Neural progenitor cell (in vitro differentiated cells): ENCODE measurements at places on chromosomes 3 and 15.

DNA sequence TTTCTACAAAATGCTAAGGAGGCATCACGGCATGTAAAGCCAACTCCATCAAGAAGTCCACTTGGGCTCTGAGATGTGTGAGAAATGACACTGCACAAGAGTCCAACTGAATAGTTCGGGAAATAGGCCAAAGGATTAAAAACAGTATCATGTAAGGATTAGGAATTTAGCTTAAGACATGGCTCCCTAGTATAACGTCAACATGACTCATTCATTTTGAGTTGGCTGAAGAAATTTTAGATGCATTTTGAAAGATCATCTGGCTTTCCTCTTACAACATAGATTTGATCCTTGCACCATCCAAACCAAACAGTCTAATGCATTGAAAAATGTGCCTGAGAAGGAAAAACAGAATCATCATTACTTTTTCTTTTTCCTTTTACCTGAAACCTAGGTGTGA lies 109.3 kb upstream of the MME start:
- no peak for DNase-seq

- DNase-seq = no peak
These were observed 43.9 kb upstream of the FNDC3B start for GRCh38 chr3:171995486-171995885.

GRCh38 chr3:62665627-62666437 lies 209.4 kb downstream of the CADPS start:
- peak; percentile 91 for DNase-seq

DNA sequence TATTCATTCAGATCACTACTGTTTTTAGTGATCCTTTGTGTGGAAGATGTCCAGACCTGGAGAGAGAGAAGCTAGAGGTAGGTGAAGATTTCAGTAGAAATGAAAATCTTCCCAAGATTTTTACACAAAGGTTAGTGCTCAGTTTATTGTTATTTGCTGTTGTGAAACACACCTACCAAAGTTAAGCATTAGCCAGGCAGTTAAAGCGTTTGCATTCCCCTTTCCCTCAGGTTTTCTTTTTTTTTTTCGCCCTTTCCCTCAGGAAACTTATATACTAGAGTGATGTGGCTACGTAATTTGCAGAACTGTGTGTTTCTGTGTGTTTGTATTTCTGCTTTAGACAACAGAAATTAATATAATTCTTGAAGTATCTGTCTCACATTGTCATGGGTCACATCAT lies 34.5 kb downstream of the USP3 start:
- no peak for DNase-seq

DNA sequence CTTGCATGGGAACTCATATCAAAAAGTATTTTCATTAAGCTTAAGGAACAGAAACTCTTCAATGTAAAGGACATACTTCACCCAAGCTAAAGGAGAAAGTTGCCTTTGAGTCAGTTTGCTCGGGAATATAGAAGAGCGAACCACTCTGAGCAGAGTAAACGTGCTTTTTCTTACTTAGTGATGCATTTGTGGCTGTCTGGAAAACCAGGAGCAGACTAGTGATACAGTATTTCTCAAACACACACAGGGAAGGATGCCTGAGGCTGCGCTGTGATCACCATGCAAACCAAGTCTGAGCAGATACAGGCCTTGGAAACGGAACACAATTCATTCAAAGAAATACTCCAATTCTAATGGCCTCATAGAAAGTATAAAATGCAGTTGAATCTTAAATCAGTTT lies 121.0 kb upstream of the CDIN1 start:
- no peak for DNase-seq

- DNase-seq = no peak
These were observed 127.8 kb downstream of the ABI3BP start for GRCh38 chr3:100865442-100865841.

DNA sequence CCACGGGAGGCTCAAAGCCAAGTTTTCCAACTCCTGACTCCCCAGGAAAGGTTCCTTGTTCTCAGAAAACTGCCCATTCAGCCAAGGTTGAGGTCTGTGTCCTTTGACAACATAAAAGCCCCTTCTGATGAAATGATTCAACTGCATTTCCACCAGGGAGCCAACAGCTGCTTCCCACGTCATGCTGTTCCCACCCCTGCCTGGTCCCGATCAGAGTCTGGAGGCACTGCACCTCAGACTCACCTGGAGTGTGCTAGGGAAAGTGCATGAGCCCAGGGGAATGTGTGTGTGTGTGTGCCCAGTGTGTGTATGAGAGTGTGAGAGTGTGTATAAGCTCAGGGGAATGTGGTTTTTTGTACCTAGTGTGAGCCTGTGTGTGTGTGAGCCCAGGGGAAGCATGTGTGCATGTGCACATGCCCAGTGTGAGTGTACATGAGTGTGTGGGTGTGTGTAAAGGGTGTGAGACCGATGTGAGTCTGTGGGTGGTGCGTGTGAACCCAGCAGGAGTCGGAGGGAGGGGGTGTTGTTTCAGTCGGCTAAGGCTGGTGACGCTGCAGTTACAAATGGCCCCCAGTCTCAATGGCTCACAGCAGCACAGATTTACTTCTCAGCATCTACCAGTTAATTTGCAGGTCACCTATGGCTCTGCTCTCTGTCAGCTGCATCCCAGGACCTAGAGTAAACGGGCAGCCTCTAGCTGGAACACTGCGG lies 20.3 kb upstream of the SLC6A1 start:
- no peak for DNase-seq

DNA sequence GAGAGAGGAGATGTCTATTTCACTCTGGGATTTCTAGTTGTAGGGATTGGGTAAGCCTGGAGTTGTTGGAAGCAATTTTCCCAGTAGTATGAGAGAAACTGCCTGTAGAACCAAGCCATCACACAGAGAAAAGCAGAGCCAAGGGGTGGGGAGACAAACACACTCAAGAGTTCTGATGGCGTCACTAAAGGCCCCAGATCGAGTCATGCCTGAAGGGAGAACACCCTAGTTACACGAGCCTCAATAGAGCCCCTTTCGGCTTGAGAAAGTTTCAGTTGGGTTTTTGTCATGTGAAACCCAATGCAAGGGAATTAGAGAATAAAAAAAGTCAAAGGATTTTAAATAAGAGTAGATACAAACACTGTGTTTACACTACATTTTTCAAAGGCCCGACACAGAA lies 66.1 kb upstream of the PFN2 start:
- no peak for DNase-seq

DNA sequence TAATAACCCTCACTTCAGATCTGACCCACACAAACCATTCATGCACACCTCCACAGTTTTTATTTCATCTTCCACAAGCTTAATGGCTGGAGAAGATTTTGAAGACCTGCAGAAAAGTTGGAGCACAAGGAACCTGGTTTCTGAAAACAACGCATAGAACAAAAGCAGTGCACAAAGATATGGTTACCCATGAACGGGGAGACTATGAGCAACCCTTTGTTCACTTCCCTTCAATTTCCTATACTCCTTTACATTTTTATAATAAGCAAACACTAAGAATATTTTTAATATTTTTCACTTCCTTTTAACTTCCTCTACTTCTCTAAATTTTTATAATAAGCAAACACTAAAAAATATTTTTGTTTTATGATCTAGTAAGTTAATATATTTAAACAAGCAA lies 103.5 kb upstream of the UBE2E2 start:
- DNase-seq = no peak

- no peak for DNase-seq
These were observed 383.2 kb upstream of the KCNMB2 start for GRCh38 chr3:178152988-178153387.

DNA sequence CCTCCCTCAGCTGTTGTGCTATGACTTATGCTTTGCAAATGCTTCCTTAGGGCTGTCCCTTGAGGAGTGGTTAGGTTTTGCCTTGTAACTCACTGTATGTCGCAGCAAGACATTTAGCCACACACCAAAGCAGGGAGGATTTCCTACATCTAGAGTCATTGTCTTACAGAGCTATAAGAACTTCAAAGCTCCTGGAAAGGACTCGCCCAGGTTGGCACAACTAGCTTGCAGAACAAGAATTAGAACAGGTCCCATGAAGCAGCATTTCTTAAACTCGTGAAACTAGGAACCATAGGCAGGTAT lies 19.4 kb upstream of the ACAP2 start:
- no peak for DNase-seq

DNA sequence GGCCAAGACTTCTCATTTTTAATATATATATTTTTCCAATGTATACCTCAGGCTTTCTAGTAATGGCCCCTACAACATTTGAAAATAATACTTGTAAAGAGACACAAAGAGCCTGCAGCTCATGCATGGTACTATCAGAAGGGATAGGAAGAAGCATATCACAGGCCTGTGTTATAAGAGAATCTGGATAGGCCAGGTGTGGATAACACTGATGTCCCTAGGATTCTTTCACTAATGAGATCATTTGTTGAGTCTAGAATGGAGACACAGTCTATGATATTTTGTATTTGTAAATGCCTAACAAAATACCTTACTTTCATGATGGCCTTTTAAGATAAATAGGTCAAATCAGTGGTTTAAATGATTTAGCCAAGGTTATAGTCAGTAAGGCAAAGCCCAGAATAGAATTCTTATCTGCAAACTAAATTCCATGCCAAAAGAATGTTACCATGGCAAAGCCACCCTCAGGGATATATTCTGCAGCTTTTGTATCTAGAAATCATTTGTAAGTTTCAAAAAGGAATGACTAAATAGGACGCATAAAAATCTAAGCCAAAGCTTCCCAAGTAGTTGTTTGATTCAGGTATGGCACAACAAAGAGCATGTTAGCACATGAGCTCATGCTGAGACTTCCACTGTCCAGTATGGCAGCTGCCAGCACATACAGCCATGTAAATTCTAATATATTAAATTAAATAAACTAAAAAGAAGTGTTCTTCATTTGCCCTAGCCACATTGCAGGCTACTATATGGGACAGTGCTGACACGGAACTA lies 10.0 kb downstream of the DCP1A start:
- no peak for DNase-seq

GRCh38 chr3:116233711-116234357 lies 211.5 kb downstream of the LSAMP start:
- no peak for DNase-seq
